ENCODE measurements at places on chromosomes 13 and 19. TPM values are rescaled to one million over a fixed set of nuclear protein-coding genes. Genes with fewer than 3 reads are reported as not detected.

GRCh38 chr13:47638627-47639026, 362.4 kb downstream of the SUCLA2 start:
- no peak for DNase-seq

Gene ATG4D
- 11.5 TPM for total RNA-seq

- DNase-seq: no peak
Measured at GRCh38 chr19:18333680-18334079, 6.7 kb upstream of the PGPEP1 start.

DNA sequence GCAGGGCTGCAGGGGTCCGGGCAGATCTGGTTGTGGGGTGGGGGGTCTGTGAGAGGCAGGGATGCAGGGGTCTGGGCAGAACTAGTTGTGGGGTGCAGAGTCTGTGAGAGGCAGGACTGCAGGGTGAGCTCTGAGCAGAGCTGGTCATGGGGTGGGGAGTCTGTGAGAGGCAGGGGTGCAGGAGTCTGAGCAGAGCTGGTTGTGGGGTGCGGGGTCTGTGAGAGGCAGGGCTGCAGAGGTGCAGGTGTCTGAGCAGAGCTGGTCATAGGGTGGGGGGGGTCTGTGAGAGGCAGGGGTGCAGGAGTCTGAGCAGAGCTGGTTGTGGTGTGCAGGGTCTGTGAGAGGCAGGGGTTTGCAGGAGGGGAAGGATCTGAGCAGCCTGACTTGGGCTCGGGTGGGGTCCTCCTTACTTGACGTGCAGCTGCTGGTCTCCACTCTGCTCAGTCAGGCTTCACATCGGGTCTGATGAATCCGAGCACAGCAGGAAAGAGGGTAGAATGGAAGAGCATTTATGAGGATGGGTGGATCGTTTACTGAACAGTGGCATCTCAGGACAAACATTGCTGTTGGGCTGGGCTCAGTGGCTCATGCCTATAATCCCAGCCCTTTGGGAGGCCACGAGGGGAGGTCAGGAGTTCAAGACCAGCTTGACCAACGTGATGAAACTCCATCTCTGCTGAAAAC, 31.2 kb downstream of the IGFL2 start:
- no peak for DNase-seq

Gene ZNF709
- 4.5 TPM for total RNA-seq

All from tibial nerve (tissue), 4 donors.